ENCODE measurements at places on chromosomes 7 and 10. TPM values are rescaled to one million over a fixed set of nuclear protein-coding genes. Genes with fewer than 3 reads are reported as not detected.

SORBS1 gene
- 189 TPM for total RNA-seq

DNAH11 gene
- total RNA-seq: 13.3 TPM

DCLRE1A gene
- 9.7 TPM for total RNA-seq

CALHM2 gene
- total RNA-seq: 11.7 TPM

FANK1 gene
- total RNA-seq: 7.9 TPM

GPR146 gene
- total RNA-seq: 25.9 TPM

RAMP3 gene
- 35.8 TPM for total RNA-seq

ASIC3 gene
- 1.7 TPM for total RNA-seq

TMEM225B gene
- 23.5 TPM for total RNA-seq

Data from prostate gland (tissue), 2 donors.